ENCODE measurements at places on chromosomes 11 and 22.

DNA sequence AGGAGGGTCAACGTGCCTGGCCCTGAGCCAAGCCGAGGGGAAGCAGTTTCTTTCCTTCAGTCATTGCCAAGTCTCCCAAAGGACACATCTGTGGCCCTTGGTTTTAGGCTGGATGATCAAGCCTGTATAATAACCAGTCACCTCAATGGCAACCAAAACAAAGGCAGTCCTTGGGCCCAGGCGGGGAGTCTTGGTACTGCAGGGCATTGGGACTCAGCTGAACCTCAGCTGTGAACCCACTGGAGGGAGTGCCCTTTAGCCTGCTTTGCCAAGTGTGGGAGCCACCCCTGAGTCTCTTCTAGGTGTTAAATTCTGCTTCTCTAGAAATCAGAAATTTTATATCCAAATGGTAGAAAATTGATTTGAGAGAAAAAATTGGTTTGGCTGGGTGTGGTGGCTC, 36.9 kb downstream of the CPT1A start:
- no peak for DNase-seq

DNA sequence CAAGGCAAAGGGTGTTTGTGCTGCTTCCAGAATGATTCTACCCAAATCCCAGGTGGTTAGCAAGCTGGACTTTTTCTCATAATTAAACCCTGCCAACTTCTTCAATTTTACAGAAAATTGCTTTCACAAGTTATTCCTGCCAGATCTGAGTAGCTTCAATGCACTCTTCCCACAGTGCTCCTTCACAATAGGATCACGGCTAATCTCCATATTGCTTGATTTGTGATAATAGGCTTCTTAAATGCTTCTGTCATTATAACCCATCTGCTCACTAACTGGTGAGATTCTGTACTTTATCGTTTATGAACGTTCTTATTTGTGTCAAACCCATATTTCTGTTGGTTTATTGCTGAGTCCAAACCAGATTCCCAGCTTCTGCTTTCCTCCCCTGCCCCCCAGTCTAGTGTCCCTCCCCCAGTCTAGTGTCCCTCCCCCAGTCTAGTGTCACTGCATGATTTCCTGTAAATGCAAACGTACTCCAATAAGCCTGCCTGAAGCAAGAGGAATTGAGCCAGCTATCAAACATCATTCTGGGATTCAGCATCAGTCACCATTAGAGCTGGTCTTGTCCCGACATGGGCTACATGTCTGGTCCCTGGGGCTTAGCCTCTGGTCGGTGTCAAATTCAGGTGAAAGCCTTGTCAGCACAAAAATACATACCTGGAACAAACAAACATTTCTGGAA, 14.0 kb downstream of the MMP3 start:
- DNase-seq, result no peak

- no peak for DNase-seq
Observed at GRCh38 chr11:61973476-61974162, 6.2 kb upstream of the FTH1 start.

DNA sequence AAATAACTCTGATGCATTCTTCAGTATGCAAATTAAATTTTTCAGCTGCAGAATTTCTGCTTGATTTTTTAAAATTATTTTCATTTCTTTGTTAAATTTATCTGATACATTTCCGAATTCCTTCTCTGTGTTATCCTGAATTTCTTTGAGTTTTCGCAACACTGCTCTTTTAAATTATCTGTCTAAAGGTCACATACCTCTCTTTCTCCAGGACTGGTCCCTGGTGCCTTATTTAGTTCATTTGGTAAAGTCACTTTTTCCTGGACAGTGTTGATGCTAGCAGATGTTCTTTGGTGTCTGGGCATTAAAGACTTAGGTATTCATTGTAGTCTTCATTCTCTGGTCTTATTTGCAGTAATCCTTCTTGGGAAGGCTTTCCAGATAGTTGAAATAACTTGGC, 577.4 kb upstream of the LUZP2 start:
- DNase-seq, result no peak

DNA sequence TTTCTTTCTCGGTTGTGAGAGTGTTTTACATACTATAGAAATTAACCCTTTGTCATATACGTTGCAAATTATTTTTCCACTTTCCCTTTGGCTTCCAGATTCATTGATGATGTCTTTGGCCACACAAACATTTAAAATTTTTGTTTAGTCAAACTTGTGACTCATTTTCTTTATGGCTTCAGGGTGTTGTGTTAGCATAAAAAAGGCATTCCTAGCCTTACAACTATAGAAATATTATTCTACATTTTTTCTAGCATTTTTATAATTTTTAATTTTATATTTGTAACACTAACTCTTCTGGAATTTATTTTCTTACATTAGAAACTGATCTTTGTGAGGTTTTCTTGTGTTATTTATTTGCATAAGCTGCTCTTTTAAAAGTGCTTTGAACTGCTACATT, 12.1 kb downstream of the GRIA4 start:
- no peak for DNase-seq

- DNase-seq, result no peak
Observed at GRCh38 chr11:107457205-107457557, 444 bp downstream of the CWF19L2 start.

GRCh38 chr11:68816917-68817419, 24.7 kb downstream of the CPT1A start:
- DNase-seq, result no peak
